Activated CD8-positive, alpha-beta memory T cell treated with anti-CD3 and anti-CD28 coated beads for 1 hour (primary cell): ENCODE measurements at places on chromosomes 2 and 18.

DNA sequence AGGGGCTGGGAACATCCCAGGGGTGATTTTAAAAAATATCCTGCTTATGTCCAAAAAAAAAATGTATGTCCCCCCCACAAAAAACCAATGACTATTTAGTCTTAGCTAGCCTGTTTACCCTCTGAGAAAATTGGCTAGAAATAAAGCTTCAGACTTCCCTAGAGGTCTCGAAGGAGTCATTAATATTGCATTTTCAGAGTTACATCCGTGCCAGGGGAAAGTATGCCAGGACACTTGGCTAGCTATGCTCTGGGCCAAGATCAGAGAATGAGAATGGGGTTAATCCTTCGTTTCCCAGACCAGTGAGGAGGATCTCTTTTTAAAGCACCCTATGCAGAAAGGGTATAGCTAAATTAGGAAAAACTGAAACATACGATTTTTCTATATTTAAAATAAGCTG is 183.6 kb downstream of the MC4R start:
- DNase-seq: no peak

DNA sequence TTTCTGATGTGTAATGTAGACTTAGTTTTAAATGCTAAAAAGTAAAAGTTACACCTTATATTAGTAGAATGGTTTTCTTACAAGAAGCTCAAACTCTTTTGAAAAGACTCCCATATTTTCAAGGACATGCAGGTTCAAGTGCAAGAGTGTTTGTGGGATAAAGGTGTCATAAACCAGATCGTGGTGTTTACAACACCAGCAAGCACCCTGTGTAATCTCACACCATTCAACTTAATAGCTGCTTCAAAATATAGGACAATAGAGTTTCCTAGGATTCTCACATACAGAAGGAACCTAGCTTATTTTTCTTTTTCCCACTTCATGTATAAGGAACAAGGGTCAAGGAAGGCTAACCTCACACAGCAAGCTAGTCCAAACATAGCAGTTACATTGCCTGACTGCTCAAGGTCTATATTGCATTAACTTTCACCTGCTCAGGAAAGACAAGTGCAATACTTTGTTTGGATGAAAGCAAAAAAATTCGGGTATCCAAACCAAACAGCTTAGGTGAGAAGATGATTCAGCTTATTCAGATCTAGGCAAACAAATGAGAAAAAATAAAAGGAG is 172.3 kb downstream of the IKZF2 start:
- DNase-seq: no peak

DNA sequence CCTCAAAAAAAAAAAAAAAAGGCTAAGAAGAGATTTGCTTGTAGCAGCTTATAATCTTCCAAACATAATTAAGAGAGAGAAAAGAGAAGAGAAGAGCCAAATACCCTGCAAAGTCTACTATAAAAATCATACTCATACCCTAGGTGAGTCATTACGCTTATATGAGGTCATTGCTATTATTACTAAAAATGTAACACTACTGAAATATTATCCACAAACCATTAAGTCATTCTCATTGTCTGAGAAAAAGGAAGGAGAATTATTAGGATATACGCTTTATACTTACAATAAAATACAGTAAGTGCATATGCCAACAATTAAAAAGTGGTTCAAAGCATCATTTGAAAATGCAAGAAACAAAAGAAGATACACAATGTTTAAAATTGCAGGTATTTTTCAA is 66.5 kb downstream of the COLEC12 start:
- DNase-seq: no peak

GRCh38 chr2:235382179-235382578 is 111.7 kb upstream of the AGAP1 start:
- DNase-seq: no peak

- DNase-seq: no peak
Observed at GRCh38 chr2:215361876-215362561, 50.2 kb downstream of the ATIC start.

DNA sequence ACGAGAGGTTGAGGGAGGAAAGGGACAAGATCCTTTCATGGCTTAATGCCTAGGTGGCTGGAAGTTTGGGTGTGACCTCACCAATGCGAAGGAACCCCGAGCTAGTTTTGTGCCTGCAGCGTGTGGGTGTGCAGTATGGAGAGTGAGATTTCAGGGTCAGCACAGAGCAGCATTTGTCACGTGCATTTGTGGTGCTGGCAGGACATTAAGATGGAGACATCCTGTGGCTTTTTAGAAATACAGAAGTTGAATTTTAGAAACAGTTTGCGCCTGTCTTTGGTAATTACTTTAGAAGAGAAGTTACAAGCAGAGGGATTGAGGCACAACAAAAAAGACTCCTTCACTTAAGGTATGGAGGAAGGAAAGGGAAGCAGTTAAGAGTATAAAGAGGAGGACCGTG is 258.2 kb upstream of the THUMPD2 start:
- DNase-seq: no peak

GRCh38 chr2:63866009-63866709 is 24.5 kb downstream of the UGP2 start:
- DNase-seq: no peak

- no peak for DNase-seq
Observed at GRCh38 chr2:126913329-126913728, 14.6 kb downstream of the TEX51 start.

DNA sequence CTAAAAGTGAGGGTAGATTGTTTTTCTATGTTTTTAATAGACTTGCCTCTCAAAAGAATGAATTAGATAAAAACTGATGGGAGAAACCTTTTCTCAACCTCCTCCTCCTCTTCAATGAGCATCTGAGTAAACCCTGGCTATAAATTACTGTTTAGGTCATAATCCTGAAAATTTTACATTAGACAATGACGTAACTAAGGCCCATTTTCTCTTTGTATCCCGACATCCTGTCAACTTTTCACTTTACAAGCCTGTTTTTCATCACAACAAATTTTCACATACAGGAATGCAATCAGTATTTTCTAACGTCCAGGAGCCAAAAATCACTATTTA is 1.3 kb downstream of the SPIRE1 start:
- no peak for DNase-seq

- DNase-seq: no peak
Observed at GRCh38 chr2:31107591-31108300, 30.5 kb downstream of the GALNT14 start.

DNA sequence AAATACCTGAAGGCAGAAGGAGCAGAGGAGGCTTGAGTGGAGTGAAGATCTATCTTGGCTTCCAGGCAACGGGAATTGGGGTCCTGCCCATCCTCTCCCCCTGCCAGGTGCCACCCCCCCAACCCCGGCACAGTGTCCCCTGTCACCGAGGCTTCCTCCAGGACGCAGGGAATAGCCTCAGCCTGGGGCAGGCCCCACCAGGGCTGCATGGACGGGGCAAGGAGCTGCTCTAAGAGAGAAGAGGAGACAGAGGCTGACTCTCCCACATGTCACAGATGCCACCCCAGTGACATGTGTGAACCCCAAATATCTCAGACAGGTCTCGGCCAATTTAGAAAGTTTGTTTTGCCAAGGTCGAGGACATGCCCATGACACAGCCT is 42.1 kb downstream of the PXDN start:
- DNase-seq: no peak

DNA sequence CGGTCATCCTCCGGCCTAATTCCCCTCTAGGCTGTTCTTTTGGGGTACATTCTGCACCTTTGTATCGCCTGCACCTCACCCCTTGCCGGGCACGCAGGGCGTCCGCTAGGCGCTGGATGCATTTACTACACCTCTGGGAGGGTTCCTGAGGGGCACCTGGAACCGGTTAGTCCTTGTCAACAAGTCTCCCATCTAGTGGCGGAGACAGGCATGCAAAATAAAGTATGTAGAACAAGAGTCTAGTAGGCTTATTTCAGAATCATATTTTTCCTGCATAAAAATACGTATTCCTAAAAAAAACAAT is 705 bp upstream of the TEX261 start:
- DNase-seq: no peak

DNA sequence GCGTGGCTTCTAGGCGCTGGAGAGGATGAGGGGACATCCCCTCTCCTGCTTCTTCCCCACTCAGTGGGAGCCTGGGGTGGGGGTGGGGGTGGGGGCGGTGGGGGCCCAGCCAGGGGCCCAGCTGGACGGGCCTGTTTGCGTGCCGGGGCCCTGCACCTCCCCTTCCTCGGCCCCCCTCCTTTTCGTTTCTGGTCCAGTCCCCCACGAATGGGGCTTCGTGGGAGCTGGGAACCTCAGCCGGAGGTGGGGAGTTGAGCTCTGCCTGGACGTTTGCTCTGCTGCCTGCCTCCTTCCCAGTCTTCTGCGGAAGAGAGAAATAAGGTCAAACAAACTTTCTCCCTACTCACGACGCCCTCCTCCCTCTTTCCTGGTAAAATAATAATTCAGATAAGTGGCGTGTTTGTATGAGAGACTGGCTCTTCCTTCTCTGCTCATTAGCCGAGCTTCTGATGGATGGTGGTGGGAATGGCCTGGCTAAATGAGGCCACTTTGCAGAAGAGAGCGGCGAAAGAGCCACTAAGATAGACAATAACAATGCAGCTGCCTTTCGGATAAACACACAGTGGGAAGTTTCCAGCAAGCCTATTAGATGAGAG is 782 bp downstream of the MTA3 start:
- DNase-seq: no peak

DNA sequence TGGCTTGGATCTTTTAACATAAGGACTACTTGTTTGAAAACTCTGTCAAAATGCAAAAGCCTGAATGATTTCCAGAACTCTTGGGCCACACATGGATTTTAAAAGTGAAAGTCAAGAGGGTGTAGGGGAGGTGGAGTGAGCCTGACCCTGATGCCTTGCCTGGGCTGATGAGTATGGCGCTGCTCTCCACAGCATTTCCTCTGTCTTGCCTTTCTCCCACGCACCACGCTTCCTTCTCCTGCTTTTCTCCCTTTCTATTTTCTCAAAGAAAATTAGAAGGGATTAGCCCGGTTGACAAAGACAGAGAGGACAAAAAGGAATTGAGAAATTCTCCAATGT is 207.0 kb upstream of the CCDC68 start:
- no peak for DNase-seq

GRCh38 chr2:121648206-121649148 is 785 bp downstream of the CLASP1 start:
- no peak for DNase-seq

DNA sequence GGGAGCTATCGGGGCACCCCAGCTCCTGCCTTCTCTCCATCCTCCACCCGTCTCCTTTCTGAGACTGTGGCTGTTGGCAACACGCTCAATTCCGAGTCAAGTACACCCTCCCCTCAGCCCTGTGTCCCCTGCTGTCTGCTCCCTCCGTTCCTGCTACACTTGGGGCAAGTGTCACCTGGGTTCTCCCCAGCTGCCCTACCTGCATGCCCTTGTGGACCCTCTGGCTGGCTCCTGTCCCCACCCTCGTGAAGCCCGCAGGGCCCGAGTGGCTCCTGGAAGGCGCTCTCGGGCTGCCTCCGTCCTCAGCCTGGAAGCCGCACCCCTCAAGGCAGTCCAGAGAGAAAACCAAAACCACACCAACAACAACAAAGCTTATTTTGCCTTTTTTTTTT is 33.9 kb downstream of the PDIA6 start:
- DNase-seq: no peak

DNA sequence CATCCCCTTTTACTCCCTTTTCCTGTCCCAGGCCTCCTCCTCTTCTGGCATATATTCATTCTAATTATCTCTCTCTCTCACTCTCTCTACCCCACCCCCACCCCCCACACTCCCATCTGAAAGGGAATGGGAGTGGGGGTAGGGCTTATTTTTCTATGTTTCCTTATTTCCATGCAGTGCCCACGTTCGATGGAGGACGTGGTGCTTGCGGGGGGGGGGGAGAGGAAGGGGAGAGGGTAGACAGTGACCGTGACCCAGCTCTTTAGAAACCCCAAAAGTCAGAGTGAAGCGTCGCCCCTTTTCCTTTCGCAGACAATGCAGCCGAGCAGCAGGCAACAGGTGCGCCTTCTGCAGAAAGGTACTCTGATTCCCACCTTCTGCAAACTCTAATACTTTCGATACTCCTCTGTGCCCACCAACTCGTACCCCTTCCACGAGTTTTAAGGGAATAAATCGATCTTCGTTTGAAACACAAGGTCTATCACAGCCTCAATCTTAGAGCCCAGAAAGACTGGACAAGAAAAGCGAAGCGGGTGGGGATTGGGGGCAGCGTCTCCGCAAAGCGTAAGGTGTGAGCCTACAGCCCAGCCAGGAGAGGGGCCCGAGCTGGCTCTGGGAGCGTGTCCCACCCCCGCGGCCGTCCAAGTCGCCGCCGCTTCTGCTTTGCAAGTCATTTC is 891 bp upstream of the NR4A2 start:
- DNase-seq: no peak

DNA sequence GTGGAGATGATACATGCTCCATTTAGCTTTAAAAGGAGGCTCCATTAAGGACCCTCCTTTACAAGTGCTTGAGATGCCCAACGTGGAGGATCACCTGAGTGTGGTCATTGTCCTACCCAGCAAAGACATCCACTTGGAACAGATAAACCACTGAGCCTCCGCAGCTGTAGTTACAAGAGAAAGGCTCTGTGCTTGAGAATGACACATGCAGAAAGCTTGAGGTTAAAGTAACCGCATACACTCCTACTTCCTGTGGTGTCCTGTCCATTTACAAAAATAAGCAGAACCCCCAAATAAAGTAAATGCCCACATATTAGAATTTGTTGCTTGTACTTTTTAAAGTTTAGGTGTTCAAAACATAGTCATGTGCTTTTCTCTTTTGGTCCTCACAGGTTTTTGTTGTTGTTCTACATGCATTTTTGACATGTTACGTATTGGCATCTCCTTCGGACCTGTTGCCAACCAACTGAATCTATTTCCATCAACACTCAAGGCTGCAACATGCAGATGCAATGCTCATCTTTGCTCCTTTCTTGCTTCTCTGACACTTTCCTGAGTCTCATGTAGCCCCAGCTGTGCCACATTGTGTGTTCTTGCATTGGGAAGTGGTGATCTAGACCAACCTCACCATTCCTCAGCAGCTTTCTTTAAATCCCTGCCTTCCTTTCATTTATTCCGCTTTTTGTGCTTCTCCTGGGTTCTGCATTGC is 56.0 kb downstream of the SERPINB7 start:
- no peak for DNase-seq

GRCh38 chr2:39409697-39410389 is 27.2 kb downstream of the MAP4K3 start:
- DNase-seq: no peak

GRCh38 chr2:54139210-54139609 is 23.8 kb downstream of the ACYP2 start:
- DNase-seq: no peak

GRCh38 chr2:168278424-168278888 is 31.1 kb upstream of the STK39 start:
- DNase-seq: no peak

- no peak for DNase-seq
Observed at GRCh38 chr18:59876310-59876626, 23.5 kb upstream of the PMAIP1 start.

DNA sequence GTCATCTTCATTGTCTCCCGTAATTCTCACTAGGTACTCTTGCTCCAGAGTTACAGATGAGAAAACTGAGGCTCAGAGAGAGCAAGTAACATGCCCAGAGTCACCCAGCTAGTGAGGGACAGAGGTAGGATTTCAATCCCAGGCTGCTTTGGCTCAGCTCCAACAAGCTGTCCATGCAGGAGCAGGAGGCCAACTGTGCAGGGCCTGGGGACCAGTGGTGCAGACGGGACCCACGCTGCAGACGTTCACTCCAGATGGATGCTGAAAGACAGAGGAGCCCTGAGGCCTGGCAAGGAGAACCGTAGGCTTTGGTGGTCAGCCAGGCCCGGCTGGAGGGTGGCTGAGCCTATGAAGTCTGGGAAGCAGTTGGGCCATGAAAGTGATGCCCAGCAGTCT is 102.6 kb downstream of the MCFD2 start:
- DNase-seq: no peak
